ENCODE measurements at places on chromosomes 5 and 9. TPM values are rescaled to one million over a fixed set of nuclear protein-coding genes. Genes with fewer than 3 reads are reported as not detected.

- H3K27me3 ChIP-seq = no peaks in the 10 kb centered on the region
- H3K27ac ChIP-seq = no peak overlapping the region
- no peak overlapping the region for H3K4me3 ChIP-seq
- peak; percentile 18 for DNase-seq
- H3K36me3 ChIP-seq = no peaks in the 10 kb centered on the region
These were observed 108.1 kb upstream of the SPRY4 start for GRCh38 chr5:142432961-142433360.

- H3K27ac ChIP-seq = no peak overlapping the region
- no peaks in the 10 kb centered on the region for H3K36me3 ChIP-seq
- no peaks in the 10 kb centered on the region for H3K4me1 ChIP-seq
- H3K27me3 ChIP-seq = no peaks in the 10 kb centered on the region
These were observed 509.1 kb downstream of the RASEF start for GRCh38 chr9:82553654-82554366.

GRCh38 chr9:104984948-104985347 lies 57.0 kb upstream of the ABCA1 start:
- no peak overlapping the region for H3K27ac ChIP-seq
- H3K36me3 ChIP-seq = no peaks in the 10 kb centered on the region
- no peak for DNase-seq
- H3K4me3 ChIP-seq = no peak overlapping the region

The CDX1 gene
- 0.33 TPM for total RNA-seq

DNA sequence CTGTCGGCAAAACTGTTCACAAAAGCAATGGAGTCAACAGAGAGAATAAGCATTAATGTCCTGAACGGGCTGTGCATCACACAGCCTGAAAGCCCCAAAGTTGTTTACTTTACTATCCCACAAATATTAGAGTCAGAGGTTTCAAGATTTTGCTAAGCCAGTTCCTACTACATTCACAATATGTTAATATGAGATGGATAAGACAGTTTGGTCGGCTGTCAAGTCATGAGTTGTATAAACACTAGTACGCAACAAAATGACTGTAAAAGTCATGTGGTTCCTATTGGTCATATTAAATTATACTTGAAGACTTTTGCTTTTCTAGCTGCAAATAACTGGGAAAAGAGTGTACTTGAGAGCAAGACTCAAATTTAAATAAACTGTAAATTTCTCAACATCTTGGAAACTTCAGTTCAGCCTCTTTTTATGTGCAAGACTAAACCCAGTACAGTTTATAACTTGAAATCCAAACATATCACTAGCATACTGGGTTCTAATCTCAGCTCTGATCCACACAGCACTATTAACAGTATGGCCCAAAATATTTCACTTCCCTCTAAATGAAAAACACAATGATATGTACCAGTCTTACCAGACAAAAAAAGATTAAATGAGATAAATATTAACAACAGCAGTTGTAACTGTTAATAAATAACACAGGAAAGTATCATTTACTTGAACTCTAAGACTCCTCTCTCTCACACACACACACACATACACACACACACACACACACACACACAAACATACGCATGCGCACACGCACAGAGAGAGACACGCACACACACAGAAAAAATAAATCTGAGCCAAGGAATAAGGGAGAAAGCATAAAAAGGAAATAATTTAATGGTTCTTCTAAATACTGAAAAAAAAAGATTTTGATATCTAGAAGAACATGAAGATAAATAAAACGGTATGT lies 33.1 kb downstream of the FANCC start:
- peaks cover 5% of the 10 kb centered on the region for H3K4me1 ChIP-seq
- H3K27me3 ChIP-seq = no peaks in the 10 kb centered on the region
- H3K4me3 ChIP-seq = no peak overlapping the region

DNA sequence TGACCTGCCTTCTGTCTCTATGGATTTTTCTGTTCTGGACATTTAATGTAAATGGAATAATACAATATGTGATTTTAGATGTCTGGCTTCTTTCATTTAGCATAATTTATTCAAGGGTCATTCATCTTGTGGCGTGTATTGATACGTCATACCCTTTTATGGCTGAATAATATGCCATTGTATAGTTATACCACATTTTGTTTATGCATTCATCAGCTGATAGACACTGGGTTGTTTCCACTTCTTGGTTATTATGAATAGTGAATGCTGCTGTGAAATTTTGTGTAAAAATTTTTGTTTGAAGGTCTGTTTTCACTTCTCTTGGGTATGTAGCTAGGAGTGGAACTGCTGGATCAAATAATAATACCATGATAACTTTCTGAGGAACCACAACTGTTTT lies 298.9 kb downstream of the CCDC171 start:
- H3K27ac ChIP-seq = no peak overlapping the region
- no peak overlapping the region for H3K4me3 ChIP-seq
- H3K36me3 ChIP-seq = no peaks in the 10 kb centered on the region
- no peaks in the 10 kb centered on the region for H3K4me1 ChIP-seq
- no peak for DNase-seq
- no peaks in the 10 kb centered on the region for H3K27me3 ChIP-seq

DNA sequence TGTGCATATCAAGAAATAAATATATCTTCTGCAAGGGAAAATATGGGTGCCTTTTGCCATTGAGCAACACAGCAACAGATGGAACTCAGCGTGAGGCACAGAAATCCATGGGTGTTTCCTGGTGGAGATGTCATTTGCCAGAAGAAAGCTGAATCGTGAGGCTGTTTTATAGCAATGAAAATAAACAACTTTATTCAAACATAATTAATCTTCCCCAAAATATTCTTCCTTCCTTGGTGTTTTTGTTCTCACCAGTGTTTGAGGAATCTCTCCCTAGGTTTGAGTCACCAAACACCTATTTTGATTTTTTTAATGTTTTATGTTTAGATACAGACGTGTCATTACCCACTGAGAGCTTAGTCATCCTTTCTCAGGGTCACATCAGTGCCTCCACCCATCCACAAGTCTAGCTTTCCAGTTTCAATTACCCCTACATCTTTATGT lies 65.8 kb upstream of the PAPPA start:
- H3K4me3 ChIP-seq = no peak overlapping the region
- DNase-seq = peak; percentile 97
- no peaks in the 10 kb centered on the region for H3K27me3 ChIP-seq
- peak overlapping the region; percentile 8 for H3K27ac ChIP-seq

DNA sequence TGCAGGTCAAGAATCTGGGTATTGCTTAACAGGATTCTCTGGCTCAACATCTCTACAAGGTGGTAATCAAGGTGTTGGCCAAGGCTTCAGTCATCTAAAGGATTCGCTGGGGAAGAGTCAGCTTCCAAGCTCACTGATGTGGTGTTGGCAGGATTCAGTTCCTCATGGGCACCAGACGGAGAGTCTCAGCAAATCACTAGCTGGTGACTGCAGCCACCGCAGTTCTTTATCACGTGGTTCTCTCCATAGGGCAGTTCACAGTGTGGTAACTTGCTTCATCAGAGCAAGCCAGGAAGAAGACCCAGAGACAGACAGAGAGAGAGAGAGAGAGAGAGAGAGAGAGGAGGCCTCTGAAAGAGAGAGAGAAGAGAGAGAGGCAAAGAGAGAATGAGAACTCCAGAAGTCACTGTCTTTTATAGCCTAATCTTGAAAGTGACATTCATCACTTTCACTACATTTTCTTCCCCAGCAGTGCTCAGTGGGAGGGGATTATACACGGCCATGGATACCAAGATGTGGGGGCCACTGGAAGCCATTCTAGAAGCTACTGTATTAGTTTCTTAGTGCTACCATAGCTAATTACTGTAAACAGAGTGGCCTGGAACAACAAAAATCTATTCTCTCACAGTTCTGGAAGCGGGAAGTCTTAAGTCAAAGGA lies 109.2 kb upstream of the SMIM23 start:
- no peaks in the 10 kb centered on the region for H3K4me1 ChIP-seq
- peaks cover 8% of the 10 kb centered on the region for H3K27me3 ChIP-seq
- no peak overlapping the region for H3K4me3 ChIP-seq
- no peak overlapping the region for H3K27ac ChIP-seq
- no peaks in the 10 kb centered on the region for H3K36me3 ChIP-seq

DNA sequence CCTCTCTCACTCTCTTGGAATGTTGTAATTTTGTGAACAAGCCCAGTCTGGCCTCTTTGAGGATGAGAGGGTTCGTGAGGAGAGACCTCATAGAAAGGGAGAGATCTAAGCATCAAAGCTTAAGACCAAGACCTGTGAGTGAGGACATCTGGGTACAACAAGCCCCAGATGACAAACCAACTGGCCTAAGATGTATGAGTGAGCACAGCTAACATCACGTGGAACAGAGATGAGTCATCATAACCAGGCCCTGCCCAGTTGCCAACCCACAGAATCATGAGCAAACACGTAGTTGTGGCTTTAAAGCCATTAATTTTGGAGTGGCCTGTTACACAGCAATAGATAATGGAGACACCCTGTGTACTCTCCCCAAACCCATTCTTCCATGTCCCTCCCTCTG lies 439.1 kb upstream of the KIF2A start:
- DNase-seq = peak; percentile 72
- H3K27ac ChIP-seq = no peak overlapping the region
- no peaks in the 10 kb centered on the region for H3K36me3 ChIP-seq
- H3K27me3 ChIP-seq = no peaks in the 10 kb centered on the region

The CDKN2A gene
- 10.8 TPM for total RNA-seq

- peak overlapping the region; percentile 8 for H3K4me3 ChIP-seq
- DNase-seq = peak; percentile 97
- H3K27ac ChIP-seq = peak overlapping the region; percentile 94
- H3K36me3 ChIP-seq = peaks cover 28% of the 10 kb centered on the region
These were observed 55.9 kb upstream of the STXBP1 start for GRCh38 chr9:127555840-127556820.

The NRARP gene
- total RNA-seq = not detected

The FOXB2 gene
- total RNA-seq = not detected

The EIF4EBP3 gene
- 1.8 TPM for total RNA-seq

- DNase-seq = no peak
- no peaks in the 10 kb centered on the region for H3K27me3 ChIP-seq
- H3K27ac ChIP-seq = peak overlapping the region; percentile 81
- H3K36me3 ChIP-seq = no peaks in the 10 kb centered on the region
- H3K4me1 ChIP-seq = peaks cover 8% of the 10 kb centered on the region
These were observed 456.0 kb downstream of the RAB3C start for GRCh38 chr5:59038798-59039295.

- DNase-seq = peak; percentile 41
- H3K36me3 ChIP-seq = no peaks in the 10 kb centered on the region
- no peak overlapping the region for H3K27ac ChIP-seq
- H3K4me1 ChIP-seq = no peaks in the 10 kb centered on the region
- H3K27me3 ChIP-seq = no peaks in the 10 kb centered on the region
- peak overlapping the region; percentile 42 for H3K4me3 ChIP-seq
These were observed 160.4 kb upstream of the CDH12 start for GRCh38 chr5:23013395-23013998.

- H3K4me3 ChIP-seq = no peak overlapping the region
- no peak for DNase-seq
- H3K36me3 ChIP-seq = no peaks in the 10 kb centered on the region
- H3K4me1 ChIP-seq = no peaks in the 10 kb centered on the region
- no peak overlapping the region for H3K27ac ChIP-seq
- H3K27me3 ChIP-seq = no peaks in the 10 kb centered on the region
These were observed 373.6 kb downstream of the NTRK2 start for GRCh38 chr9:85042981-85043647.

DNA sequence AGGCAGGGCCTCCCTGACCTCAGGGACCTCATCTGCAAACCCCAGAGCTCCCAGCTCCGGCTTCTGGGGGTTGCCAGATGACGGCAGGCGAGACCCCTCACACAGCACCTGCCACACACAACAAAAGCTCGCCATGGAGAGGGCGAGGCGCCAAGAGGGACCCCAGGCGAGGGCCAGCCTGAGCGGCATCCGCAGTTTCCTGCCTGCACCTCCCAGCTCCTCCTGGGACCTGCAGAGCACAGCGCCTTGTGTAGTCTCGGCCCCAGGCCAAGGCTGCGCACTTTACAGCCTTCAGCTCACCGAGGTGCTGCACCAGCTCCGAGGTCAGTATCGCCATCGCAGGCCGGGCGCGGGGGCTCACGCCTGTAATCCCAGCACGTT lies 82.4 kb upstream of the ADAMTS2 start:
- no peak for DNase-seq
- H3K27me3 ChIP-seq = no peaks in the 10 kb centered on the region
- no peaks in the 10 kb centered on the region for H3K36me3 ChIP-seq
- H3K4me1 ChIP-seq = no peaks in the 10 kb centered on the region
- no peak overlapping the region for H3K4me3 ChIP-seq
- no peak overlapping the region for H3K27ac ChIP-seq

DNA sequence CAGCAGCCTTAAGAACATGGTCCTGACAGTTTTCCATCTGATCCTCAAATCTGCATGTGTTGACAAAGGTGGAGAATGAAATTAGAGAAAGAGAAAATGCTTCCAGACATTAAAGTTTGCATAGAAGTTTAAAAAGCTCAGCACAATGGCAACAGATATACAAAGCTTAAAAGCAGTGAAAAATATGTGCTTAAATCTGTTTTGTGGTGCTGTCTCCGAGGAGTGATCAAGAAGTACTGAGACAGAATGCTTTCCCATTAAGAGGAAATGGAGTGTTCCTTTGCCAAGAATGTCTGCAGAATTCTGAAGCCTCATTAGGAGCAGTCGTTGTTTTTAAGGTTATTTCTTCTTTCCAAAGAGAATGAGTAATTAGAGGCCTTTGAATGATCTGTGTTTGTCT lies 131.4 kb downstream of the MCTP1 start:
- peak; percentile 11 for DNase-seq
- no peak overlapping the region for H3K4me3 ChIP-seq

The BARHL1 gene
- not detected for total RNA-seq

GRCh38 chr9:104895572-104895971 lies 32.4 kb downstream of the ABCA1 start:
- DNase-seq = peak; percentile 74
- H3K36me3 ChIP-seq = peaks cover 4% of the 10 kb centered on the region
- no peak overlapping the region for H3K4me3 ChIP-seq
- H3K27ac ChIP-seq = no peak overlapping the region
- peaks cover 3% of the 10 kb centered on the region for H3K4me1 ChIP-seq
